CD4-positive, CD25-positive, alpha-beta regulatory T cell (primary cell): ENCODE measurements at places on chromosomes 2 and 18.

- H3K36me3 ChIP-seq, result no peaks in the 10 kb centered on the region
- H3K27ac ChIP-seq, result no peak overlapping the region
- H3K4me3 ChIP-seq, result no peak overlapping the region
- DNase-seq, result no peak
- no peaks in the 10 kb centered on the region for H3K27me3 ChIP-seq
Observed at GRCh38 chr2:113980946-113981345, 91.1 kb downstream of the ACTR3 start.

- H3K27ac ChIP-seq, result no peak overlapping the region
- no peak overlapping the region for H3K4me3 ChIP-seq
- H3K36me3 ChIP-seq, result no peaks in the 10 kb centered on the region
- H3K4me1 ChIP-seq, result no peaks in the 10 kb centered on the region
- no peak for DNase-seq
Observed at GRCh38 chr2:240168041-240168440, 27.6 kb upstream of the OTOS start.

- no peaks in the 10 kb centered on the region for H3K36me3 ChIP-seq
- H3K27ac ChIP-seq, result no peak overlapping the region
- DNase-seq, result no peak
- no peaks in the 10 kb centered on the region for H3K4me1 ChIP-seq
- H3K4me3 ChIP-seq, result no peak overlapping the region
- peaks cover 7% of the 10 kb centered on the region for H3K27me3 ChIP-seq
Observed at GRCh38 chr18:63508596-63508995, 31.8 kb downstream of the SERPINB5 start.

- H3K4me1 ChIP-seq, result no peaks in the 10 kb centered on the region
- no peak overlapping the region for H3K27ac ChIP-seq
- DNase-seq, result no peak
Observed at GRCh38 chr2:240604939-240605716, 18.6 kb downstream of the CAPN10 start.

DNA sequence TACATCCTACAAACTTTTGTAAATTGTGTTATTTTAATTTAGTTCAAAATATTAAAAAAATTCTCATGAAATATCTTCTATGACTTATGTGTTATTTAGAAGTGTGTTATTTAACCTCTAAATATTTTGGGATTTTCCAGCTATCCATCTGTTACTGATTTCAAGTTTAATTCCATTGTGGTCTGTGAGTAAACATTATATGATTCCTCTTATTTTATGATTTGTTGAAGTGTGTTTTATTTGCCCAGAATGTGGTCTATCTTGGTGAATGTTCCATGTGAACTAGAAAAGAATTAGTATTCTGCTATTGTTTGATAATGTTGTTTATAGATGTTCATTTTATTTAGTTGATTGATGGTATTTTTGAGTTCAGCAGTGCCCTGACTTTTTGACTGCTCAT lies 136.0 kb downstream of the ZNF804A start:
- no peaks in the 10 kb centered on the region for H3K27me3 ChIP-seq
- no peak overlapping the region for H3K27ac ChIP-seq
- H3K4me3 ChIP-seq, result no peak overlapping the region
- DNase-seq, result no peak
- H3K4me1 ChIP-seq, result no peaks in the 10 kb centered on the region

- H3K27ac ChIP-seq, result no peak overlapping the region
- H3K36me3 ChIP-seq, result no peaks in the 10 kb centered on the region
- no peak for DNase-seq
- H3K27me3 ChIP-seq, result peaks cover under 1% of the 10 kb centered on the region
- no peak overlapping the region for H3K4me3 ChIP-seq
- H3K4me1 ChIP-seq, result peaks cover 9% of the 10 kb centered on the region
Observed at GRCh38 chr18:23710068-23710527, 20.8 kb downstream of the LAMA3 start.

DNA sequence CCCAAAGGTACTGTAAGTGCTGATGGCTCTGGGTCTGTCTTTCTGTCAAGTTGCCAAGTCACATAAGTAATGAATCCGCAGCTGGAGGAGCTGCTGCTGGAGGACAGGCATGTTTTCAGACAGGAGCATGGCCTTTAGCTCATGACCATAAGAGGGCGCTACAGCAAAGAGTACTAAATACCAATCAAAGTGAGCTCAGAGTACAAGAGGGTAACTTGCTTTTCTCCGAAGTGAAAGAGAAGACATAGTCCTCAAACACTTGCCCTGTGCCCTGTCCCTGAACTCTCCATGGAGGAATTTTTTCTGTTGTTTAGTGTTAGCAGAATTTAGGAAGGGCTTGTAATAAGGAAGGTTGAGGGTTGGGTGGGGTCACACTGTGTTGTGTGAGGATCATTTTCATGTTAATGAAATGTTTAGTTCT lies 58.0 kb upstream of the EML6 start:
- H3K27ac ChIP-seq, result no peak overlapping the region
- no peaks in the 10 kb centered on the region for H3K27me3 ChIP-seq
- H3K4me1 ChIP-seq, result no peaks in the 10 kb centered on the region
- no peak overlapping the region for H3K4me3 ChIP-seq
- H3K36me3 ChIP-seq, result peaks cover 94% of the 10 kb centered on the region
